ENCODE measurements at places on chromosomes 11 and 22.

DNA sequence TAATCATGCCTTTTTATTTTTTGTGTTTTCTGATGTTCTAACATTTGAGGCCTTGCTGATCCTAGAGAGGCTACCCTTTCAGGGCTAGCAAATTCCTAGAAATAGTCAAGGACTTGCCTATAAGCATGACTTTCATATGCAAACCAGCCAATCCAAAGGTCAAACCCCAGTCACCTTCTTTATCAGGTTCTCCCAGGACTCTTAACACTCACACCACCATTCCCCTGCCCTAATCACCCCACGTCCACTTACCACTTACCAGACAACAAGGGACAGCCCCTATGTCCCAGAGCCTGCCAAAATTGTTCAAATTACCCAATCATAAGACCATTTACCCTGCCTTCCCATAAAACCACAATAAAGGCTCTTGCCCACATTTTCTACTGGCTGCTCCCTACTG, 1339.8 kb downstream of the LRRC4C start:
- no peak for DNase-seq

DNA sequence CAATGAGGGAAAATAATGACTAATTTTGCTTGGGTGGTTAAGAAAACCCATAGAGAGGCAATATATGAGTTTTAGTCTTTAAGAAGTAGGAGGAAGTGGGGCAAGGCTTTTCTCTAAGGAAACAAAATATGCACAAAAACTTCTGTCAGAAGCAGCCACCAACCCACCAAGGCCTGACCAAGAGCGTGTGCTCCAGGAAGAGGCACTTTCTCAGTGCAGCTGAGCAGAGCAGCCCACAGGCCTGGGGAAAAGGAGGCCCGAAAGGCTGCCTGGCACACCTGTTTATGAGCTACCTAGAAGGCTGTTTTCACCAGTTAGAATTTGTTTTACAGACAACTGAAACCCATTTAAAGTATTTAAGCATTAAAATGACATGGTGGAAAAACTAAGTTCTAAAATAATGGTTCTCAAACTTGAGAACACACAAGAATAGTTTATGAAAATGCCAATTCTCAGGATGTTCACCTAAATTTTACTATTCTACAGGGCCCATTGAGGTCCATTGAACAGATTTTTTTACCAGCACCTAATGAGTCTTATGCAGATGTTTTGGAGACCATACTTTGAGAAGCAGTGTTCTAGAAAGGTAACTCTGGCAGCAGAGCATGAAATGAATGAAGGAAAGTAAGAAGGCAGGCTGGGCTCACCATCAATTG, 160.5 kb upstream of the DDI1 start:
- DNase-seq: no peak

- DNase-seq: no peak
Observed at GRCh38 chr22:50621356-50621880, 6.5 kb downstream of the ARSA start.

- no peak for DNase-seq
Observed at GRCh38 chr11:27020751-27021150, 19.9 kb upstream of the BBOX1 start.

- DNase-seq: no peak
Observed at GRCh38 chr11:33774736-33775466, 581 bp upstream of the FBXO3 start.

- DNase-seq: no peak
Observed at GRCh38 chr22:22410121-22410520, 98.4 kb downstream of the ZNF280B start.

GRCh38 chr11:63404161-63404935, 34.8 kb downstream of the SLC22A9 start:
- DNase-seq: no peak

DNA sequence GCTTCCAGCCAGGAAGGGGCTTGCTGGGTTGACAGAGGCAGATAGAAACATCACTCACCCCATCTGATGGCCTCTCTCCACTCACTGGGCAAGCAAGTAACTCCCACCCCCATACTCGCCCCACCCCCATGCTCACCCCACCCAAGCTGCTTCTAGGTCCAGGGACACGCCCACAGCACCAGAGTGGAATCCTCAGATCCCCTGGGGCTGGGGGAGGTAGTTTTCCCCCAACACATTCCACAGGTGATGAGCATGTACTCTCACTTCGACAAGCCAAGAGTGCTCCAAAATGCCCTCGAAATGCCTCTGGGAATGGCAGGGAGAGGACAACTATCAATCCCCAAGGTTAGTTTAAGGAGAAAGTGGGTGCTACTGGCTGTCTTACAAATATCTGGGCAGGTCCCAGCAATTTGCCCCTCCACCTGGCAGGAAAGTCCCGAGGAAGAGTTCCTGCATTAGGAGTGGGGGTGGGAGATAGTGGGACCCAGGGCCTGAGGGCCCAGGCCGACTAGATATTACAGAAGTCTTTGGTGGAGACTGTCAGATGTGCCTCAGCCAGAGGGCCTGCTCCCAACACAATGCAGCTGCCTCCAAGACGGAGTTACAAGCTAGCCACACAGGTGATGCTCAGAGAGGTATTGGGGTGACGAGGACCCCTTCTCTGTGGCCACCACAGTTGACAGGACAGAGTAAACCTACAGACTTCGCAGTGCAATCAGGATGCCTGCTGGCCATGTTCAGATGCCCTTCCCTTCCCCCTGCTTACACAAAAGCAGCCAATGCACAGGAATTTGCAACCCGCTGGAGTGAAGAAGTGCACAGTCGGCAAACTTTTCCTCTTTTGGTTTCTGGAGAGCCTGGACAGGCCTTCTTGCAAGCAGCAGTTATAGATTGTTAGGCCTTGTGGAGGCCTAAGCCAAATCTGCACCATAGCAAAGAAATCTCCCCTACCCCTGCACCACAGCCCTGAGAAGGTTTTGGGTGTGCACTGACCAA, 2.9 kb upstream of the LMO1 start:
- no peak for DNase-seq

- DNase-seq: no peak
Observed at GRCh38 chr11:27902981-27903624, 202.8 kb upstream of the BDNF start.
